ENCODE measurements at places on chromosomes 2 and 18.
A peak's percentile ranks its signal among the peaks of the same experiment; 100 is the strongest.

- H3K36me3 ChIP-seq: no peaks in the 10 kb centered on the region
- DNase-seq: no peak
- no peak overlapping the region for H3K27ac ChIP-seq
- H3K4me3 ChIP-seq: no peak overlapping the region
- no peaks in the 10 kb centered on the region for H3K4me1 ChIP-seq
Observed at GRCh38 chr2:206611191-206611590, 31.1 kb upstream of the FAM237A start.

- H3K27me3 ChIP-seq: no peaks in the 10 kb centered on the region
- DNase-seq: no peak
- H3K27ac ChIP-seq: no peak overlapping the region
- no peak overlapping the region for H3K4me3 ChIP-seq
- no peaks in the 10 kb centered on the region for H3K4me1 ChIP-seq
- no peaks in the 10 kb centered on the region for H3K36me3 ChIP-seq
Observed at GRCh38 chr2:233691443-233692433, 952 bp upstream of the UGT1A6 start.

GRCh38 chr2:138029276-138029675 is 65.0 kb downstream of the HNMT start:
- H3K36me3 ChIP-seq: no peaks in the 10 kb centered on the region
- H3K27me3 ChIP-seq: no peaks in the 10 kb centered on the region
- H3K4me1 ChIP-seq: peaks cover 5% of the 10 kb centered on the region
- H3K27ac ChIP-seq: no peak overlapping the region
- no peak for DNase-seq
- H3K4me3 ChIP-seq: no peak overlapping the region

GRCh38 chr2:96656540-96656939 is 14.0 kb downstream of the FER1L5 start:
- DNase-seq: no peak
- H3K36me3 ChIP-seq: no peaks in the 10 kb centered on the region
- no peaks in the 10 kb centered on the region for H3K4me1 ChIP-seq

GRCh38 chr2:84931384-84931821 is 25.9 kb downstream of the TMSB10 start:
- no peak overlapping the region for H3K27ac ChIP-seq
- H3K4me1 ChIP-seq: peaks cover 8% of the 10 kb centered on the region
- DNase-seq: no peak
- H3K4me3 ChIP-seq: no peak overlapping the region
- no peaks in the 10 kb centered on the region for H3K27me3 ChIP-seq
- no peaks in the 10 kb centered on the region for H3K36me3 ChIP-seq

GRCh38 chr2:230106771-230107170 is 38.0 kb upstream of the SLC16A14 start:
- no peak overlapping the region for H3K27ac ChIP-seq
- H3K4me3 ChIP-seq: no peak overlapping the region
- H3K27me3 ChIP-seq: no peaks in the 10 kb centered on the region
- DNase-seq: no peak

DNA sequence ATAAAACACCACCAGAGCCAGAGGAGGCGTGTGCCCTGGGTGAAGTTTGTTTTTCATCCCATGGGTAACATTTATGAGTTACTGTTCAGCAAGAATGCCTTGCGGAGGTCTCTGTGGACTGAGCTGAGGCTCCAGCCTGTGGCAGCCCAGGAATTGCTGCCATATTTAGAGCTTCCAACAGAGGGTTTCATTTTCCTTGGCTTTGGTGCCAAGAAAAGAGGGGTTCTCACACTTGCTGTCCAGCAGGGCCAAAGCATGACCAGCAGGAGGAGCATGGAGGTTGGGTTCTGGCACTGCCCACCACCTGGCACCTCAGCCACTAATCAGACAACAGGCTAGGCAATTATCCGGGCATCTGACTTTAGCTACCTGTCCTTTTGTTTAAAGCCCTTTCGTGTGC is 36.7 kb downstream of the EPAS1 start:
- no peaks in the 10 kb centered on the region for H3K27me3 ChIP-seq
- peaks cover 95% of the 10 kb centered on the region for H3K4me1 ChIP-seq
- H3K27ac ChIP-seq: peak overlapping the region; percentile 88
- no peak for DNase-seq
- H3K36me3 ChIP-seq: no peaks in the 10 kb centered on the region
